Right forelimb (tissue), 1 donor: ENCODE measurements at places on chromosomes 11 and 22.

DNA sequence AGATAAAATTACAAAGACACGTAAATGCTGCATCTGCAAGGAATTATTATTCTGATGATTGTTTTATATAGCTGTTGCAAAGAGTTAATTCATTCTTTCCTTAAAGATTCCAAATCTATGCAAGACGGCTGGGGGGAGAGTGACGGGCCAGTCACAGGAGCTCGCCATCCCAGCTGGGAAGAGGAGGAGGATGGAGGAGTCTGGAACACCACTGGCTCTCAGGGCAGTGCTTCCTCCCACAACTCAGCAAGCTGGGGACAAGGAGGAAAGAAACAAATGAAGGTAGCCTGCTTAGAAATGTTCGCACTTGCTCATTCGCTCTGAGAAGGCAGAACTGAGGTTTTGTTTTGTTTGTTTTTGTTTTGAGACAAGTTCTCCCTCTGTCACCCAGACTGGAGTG lies 73.0 kb upstream of the ADSL start:
- no peak for DNase-seq

DNA sequence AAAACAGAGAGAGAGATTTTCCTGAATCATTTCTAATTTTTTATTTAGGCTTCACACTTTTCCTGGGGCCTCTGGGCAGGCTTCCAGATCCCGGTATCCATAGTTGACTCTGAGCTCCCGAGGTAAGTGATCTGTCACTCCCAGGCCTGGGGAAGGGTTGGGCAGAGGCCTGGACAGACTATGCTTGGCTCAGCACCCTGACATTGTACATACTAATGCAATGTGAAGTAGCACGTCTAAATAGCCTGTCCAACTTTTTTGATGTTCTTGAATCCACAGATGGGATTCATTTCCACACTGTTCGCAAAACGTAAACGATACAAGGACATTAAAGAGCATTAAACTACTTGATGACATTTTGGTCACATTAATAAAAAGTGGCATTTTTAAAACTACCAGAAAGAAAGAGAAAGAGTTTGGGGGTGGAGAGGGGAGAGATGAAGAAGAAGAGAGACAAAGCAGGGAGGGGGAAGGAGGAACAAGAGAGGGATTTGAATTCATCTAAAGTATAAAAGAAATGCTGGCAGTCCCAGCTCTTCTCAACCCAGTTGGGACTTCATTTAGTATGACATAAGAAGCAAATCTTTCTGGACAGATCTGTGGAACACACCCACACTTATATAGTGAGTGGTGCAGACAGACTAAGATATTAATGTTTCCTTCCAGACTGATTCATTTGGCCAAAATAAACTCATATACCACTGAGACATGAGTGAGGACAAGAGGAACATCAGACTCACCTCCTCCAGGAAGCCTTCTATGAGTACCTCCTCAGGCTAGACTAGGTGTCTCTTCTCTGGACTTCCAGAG lies 514.2 kb downstream of the SOX6 start:
- DNase-seq, result no peak

- DNase-seq, result peak; percentile 85
These were observed 49.0 kb downstream of the OR4D9 start for GRCh38 chr11:59560290-59560701.

- DNase-seq, result no peak
These were observed 206.0 kb downstream of the DYNC2H1 start for GRCh38 chr11:103315248-103315647.

- no peak for DNase-seq
These were observed 9.2 kb upstream of the KCNE3 start for GRCh38 chr11:74476536-74476935.

- no peak for DNase-seq
These were observed 32.7 kb upstream of the CELSR1 start for GRCh38 chr22:46569848-46570695.
